D341Med (cell line): ENCODE measurements at places on chromosomes 4 and X.

DNA sequence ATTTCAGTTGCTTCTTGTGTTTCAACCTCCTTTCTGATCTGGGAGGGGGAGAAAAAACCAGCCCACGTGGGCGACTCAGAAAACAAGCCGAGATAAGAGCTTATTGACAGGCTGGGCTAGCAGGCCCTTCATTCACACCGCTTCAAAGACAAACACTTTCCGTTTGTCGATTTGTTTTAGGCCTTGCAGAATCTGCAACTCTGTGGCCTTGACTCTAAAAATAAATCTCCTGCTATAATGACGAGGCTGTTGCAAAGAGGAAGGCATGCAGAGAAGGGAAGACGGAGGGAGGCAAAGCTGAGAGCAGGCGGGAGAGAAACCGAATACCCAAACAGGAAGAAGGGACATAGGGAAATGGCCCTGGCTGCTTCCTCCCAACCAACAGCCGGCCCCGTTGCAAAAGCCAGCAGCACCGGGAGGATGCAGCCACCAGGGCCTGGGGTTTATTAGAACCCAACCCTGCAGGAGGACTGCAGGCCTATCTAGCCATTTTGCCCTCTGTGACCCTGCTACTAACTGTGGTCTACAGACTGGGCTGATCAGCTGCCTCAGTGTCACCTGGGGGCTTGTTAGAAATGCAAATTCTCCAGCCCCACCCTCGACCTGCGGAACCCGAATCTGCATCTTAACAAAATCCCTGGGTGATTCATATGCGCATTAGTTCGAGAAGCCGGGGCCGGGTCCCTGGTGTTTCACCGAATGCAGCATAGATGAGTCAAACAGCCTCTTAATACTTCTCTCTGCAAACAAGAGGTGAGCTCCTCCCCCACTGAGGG is 325.5 kb downstream of the BCOR start:
- no peak for DNase-seq

DNA sequence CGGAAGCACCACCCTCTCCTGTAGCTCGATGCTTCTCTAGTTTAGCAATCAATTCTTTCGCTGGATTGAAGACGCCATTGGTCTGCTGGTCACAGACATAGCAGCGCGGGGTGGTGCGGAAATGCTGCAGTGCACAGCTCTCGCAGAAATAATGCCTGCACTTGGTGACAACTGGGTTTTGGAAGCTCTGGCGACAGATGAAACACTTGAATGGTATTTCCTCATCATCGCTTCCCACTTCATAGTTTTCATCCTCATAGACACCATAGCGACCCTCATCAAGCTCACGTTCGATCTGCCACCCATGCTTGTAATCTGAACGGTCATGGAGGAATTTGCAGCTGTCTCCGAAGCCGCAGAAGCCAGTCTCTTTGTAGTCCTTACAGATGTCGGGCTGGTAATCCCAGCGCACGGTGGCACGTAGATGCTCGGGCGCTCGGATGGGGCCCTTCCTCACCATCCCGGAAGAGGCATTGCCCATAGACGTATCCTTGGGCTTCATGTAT is 854 bp downstream of the RNF113A start:
- peak; percentile 38 for DNase-seq

DNA sequence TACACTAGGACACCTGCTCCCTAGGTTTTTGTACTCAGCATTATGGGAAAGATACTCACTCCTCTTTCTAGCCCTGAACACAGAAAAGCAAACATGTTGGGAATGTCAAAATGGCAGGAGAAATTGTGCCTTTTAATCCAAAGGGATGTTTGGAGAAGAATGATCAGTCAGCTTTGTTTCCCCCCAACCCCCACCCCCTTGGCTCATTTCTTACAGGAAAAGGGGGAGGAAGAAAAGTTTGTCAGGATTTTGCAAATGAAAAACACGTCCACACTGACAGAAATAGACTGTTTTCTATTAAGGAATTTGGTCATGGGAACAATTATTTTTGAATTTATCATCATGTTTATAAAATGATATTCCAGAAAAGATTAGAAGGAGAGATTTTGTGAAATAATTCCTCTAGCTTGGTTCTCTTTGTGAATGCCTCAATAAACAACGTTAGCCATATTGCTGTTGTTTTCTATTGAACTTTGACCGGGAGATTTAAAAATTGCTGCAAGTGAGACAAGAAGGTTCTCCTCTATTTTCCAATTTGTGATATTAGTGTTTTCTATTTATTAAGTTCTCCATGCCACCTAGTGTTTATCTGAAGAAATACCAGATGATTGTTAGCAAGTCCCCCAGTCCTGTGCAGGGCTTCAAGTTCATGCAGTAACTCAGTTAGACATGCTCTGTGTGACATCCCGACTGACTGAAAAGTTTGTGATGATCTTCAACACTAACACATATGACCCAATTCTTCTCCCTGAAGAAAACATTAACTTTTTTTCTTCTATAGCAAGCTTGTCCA is 31.3 kb upstream of the TFDP3 start:
- no peak for DNase-seq

DNA sequence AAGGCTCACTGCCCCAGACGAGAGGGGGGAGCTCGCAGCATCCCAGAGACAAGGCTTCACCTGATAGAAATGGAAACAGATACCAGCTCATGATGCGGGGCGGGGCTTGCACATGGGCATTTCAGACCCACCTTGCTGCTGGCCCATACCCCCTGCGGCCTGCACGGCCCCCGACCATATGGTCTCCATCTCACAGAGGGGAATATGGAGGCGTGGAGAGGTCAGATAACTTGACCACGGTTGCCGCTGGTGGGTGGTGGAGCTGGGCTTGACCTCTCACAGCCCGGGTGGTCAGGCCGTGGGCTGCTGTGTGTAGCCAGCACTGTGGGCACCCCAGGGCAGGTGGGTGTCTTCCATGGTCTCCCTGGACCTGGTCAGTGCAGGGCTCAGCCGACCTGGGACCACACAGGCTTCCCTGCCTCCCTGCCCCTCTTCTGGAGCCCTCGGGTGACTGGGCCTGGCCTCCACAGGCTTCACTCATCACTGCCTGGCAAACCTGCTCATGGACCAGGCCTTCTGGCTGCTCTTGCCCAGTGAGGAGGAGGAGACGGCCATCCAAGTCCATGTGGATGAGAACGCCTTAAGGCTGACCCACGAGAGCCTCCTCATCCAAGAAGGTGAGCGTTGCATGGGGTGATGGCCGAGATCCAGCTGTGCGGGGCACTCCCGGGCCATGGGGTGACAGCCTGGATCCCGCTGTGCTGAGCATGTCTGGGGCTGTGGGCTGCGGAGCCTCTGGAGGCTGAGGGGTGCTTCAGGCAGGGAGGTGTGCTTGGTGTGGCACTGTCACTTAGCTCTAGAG is 16.8 kb downstream of the SH3TC1 start:
- DNase-seq: no peak

DNA sequence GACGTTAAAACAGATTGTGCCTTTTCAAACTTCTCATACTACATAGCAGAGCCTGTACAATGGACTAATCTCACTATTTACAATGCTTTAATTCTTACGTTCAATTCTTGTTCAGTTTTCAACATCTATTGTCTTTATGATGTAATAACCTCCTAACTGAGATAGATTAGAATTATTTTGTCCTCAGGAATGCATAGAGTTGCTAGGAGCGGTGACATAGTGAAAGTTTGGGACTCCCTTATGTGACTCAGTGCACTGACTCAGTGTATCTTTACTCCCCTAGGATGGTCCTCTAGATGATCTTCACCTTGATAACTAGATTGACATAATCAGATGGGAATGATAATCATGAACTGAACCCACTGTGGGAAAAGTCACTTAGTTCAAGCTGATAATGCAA is 151.5 kb downstream of the VEGFC start:
- no peak for DNase-seq

- peak; percentile 55 for DNase-seq
Observed at GRCh38 chr4:88672987-88673386, 24.6 kb downstream of the NAP1L5 start.

DNA sequence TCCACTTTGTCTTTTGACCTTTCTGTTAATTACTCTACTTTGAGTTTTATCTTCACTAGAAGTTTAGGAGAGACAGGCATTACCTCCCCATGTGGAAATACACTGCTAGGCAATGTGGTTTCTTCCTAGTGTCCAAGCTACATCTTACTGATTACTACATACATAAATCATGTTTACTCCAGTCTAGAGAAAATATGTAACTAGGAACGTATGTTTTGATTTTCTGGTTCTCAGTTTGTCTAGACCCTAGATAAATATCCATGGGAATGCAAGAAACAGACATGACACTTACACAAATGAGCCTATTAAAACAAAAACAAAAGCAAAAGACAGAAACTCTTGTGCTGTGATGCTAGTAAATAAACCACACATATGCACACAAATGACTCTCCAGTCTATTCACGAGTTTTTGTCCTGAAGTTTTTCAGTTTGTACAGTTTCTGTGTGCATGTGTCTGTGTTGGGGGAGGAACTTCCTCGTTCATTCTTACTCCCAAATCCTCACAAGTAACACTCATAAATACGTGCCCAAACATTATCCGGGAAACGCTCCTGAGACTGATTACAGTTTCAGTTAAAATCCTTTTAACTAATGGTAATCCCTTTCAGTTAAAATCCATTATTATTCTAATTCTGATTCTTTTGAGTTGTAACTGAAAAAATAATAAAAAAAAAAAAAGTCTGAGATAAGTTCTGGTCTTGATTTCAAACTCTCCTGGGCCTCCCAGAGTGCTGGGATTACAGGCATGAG is 283.5 kb upstream of the FTHL17 start:
- DNase-seq: no peak

GRCh38 chr4:168550064-168550766 is 53.4 kb downstream of the PALLD start:
- DNase-seq: no peak

GRCh38 chrX:19133784-19134183 is 11.5 kb upstream of the ADGRG2 start:
- no peak for DNase-seq

DNA sequence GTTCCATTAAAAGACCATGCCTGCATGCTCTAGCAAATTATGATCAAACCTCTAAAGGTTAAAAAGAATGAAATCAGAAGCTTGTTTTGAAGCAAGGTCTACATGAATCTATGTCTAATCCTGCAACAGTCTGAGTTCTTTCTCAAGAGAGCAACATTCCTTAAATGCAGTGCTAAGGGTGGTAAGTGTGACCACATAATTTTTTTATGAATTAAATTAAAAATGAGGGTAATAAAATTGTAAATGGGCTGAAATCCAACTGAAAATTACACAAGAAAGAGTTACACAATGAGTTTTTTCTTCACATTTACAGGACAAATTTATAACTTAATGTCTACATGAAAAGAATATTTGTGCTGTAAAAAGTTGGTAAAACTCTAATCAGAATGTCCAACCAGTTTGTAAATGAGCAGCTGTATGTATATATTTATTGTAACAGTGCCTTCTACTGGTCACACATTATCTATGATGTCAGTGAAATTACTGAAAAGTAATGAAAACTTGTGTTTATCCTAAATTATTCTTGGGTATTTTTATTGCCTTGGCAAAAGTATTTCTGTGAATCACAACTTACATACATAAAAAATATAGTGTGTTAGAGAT is 336.3 kb upstream of the PITX2 start:
- DNase-seq: no peak

DNA sequence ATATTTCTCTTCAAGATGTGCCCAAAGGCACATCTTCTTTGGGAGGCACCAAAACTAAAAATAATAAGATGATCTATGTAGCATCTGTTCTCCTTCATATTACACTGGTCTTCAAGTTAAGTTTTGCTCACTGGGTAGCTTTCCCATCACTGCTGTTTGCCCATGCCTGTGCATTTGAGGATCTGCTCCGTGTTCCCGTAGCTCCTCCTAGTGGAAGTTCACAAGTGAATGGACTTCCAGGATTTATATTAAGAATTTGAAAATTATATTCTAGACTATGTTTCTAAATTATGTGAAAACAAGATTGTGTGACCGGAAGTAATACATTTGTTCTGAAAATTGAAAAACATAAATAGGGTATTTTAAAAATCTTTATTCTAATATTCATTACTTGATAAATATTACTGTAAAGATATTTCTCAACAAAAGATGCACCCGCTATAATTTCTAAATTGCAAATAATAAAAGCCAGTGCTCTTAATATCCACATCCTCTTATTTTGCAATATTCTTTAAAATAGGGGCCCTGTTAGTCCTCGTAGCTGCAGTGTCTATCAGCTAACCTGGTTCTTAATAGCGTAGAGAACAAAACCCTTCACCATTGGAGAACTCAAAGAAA is 147.7 kb downstream of the RBM46 start:
- DNase-seq: peak; percentile 59

- no peak for DNase-seq
Observed at GRCh38 chr4:15481961-15482745, 12.5 kb downstream of the CC2D2A start.

DNA sequence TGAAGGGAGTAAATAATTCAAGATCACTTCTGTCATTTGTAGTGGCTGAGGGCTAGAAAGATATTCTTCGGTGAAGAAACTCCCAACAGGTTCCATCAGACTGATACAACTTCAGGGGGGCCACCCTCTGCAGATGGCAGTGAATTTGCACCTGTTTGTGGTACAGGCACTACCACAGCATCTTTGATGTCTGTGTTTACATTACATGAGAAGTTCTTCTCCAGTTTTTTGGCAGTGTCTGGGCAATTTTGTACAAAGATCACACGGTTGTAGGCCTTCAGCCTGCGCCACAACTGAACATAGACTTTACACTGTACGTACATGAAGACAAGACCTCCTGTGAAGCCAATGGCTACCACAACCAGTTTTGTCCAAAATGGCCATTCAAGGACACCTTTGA is 34.2 kb downstream of the TMA16 start:
- DNase-seq: no peak

- no peak for DNase-seq
Observed at GRCh38 chr4:87805971-87806370, 6.6 kb downstream of the IBSP start.

GRCh38 chr4:140260227-140260626 is 106.2 kb upstream of the MAML3 start:
- no peak for DNase-seq

DNA sequence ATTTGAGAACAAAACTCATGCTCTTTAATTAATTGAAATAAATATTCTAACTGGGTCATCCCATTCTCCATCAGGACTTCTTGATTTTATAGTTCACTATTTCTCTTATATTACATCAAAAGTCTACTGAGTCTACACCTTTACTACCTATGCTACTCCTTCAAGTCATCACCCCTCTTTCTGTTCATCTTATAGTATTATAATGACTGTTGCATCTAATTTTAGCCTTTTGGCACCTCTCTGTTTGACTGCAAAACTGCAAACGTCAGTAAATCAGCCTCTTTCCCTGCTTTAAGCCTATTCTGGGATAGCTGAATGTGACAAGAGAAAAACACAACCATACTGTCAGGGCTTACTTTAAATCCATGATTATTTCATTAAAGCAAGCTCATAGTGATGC is 639.1 kb downstream of the GABRG1 start:
- DNase-seq: no peak

DNA sequence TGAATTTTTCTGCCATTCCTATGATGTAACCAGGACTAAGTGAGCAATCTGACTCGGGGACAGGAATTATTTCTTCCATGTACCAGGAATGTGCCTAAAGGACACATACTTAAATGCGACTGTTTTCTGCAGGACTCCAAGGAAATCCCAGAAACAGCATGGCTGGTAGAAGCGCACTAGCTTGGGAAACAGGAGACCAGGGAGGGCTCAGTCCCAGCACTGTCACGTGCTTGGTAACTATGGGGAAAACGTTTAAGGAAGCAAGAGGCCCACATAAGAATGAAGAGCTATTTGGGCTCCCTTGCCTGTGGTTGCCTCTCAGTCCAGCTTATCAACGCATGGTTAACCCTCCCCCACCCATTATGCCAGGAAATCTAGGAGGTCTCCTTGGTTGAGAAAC is 19.6 kb downstream of the MPP1 start:
- DNase-seq: no peak

GRCh38 chr4:154078504-154079350 is 289.8 kb upstream of the SFRP2 start:
- no peak for DNase-seq
